ENCODE measurements at places on chromosomes 7 and 10.

- no peak for DNase-seq
Observed at GRCh38 chr7:84784450-84784849, 402.4 kb downstream of the SEMA3D start.

- DNase-seq = no peak
Observed at GRCh38 chr7:80752954-80753690, 114.7 kb downstream of the CD36 start.

- DNase-seq = peak; percentile 73
Observed at GRCh38 chr7:103576641-103577040, 130.6 kb upstream of the SLC26A5 start.

GRCh38 chr10:20746856-20747255 lies 150.3 kb downstream of the NEBL start:
- no peak for DNase-seq

DNA sequence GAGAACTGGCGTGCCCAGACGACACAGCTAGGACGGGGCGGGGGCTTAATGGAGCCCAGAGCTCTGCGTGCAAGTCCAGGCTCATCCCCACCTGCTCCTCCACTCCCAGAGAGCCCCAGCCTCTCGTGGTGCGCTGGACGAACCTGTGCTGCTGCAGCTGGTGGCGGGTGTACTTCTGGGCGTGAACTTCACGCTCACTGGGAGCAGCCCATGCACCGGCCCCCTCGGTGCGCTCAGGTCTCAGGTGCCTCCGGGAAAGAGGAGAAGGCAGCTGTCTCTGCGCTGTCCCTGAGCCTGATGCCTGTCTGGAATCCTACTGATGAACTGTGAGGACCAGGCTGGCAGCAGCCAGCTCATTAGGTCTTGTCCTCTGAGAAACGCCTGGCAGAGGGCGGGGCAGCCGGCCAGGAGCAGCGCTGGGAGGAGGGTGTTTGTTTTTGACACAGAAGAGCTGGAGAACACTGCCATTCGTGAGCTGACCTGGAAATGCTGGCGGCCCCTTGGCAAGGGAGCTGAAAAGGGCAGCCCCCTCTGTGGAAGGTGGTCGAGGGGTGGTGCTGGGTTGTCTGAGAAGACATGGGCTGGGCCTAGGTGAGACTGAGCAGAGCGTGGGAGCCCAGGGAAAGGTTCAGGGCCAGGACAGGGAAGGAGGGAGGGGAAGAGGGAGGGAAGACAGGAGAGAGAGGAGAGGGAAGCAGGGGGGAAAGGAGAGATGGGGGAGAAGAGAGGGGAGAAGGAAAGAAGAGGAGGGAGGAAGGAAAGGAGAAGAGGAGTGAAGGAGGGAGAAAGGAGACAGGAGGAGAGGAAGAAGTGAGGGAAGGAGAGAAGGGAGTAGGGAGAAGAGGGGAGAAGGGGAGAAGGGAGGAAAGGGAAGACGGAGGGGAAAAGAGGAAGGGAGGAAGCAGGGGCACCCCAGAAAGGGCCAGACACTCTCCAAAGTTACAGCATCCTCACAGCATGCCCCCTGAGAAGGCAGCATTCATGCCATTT lies 53.5 kb upstream of the TNS3 start:
- peak; percentile 49 for DNase-seq

- DNase-seq = no peak
Observed at GRCh38 chr7:137954614-137955013, 47.3 kb downstream of the CREB3L2 start.

GRCh38 chr10:111801841-111802240 lies 381.7 kb downstream of the GPAM start:
- no peak for DNase-seq

- DNase-seq = no peak
Observed at GRCh38 chr10:93475871-93476270, 6.3 kb downstream of the MYOF start.

GRCh38 chr10:734481-734880 lies 45.0 kb upstream of the DIP2C start:
- DNase-seq = no peak

DNA sequence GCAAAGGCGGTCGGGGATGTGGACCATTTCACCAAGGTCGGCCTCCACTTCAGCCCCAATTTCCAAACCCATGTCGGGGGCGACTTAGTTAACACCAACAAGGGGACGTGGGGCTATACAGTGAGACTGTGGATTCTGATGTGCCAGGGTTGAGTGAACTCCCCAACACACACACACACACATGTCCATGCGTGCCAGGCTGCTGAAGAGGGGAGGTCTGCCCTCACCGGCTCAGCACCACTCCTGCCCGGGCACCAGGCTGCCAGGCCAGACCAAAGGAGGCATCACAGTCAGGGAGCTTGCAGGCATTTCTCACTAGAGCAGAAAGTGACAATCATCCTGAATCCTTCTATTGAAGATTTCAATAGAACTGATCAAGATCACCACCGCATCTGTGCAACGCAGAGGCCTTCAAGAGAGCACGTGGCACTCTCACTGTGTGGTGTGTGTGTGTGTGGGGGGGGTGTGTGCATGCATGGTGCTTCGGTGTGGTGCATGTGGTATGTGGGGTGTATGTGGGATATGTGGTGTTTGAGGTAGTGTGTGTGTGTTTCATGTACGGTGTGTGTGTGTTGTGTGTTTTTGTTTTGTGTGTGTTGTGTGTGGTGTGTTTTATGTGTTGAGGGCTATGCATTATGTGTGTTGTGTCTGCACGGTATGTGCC lies 403.5 kb upstream of the RNF32 start:
- no peak for DNase-seq

GRCh38 chr7:35995334-35995733 lies 157.7 kb upstream of the EEPD1 start:
- DNase-seq = no peak

DNA sequence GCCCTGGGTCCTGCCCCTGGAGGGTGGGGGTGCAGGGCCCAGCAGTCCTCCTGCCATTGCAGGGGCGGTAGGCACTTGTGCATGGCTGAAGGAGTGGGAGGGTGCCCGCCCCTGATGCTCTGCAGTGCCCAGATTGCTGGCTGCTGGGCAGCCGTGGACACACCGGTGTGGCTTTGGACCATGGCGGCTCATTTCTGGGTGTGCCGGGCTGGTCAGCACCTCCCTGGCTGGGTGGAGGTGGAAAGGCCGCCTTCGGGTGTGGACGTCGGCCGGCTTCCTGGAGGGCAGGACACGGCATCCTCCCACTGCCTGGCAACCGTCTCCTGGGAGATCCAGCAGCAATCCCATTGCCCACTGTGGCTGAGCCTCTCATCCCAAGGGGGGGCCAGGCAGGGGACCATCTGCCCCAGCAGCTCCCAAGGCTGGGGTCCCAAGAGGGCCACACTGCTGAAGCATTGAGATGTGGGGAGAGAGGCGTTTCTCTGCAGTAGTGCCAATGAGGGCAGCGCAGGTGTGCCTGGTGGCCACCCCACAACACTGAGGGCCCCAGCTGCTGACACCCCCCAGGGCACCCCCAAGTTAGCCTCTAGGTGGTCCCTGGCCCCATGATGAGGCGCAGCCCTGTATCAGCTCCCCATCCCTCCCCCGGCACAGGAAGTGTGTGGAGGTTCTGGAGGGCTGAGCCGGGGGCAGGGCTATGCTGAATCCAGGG lies 12.9 kb downstream of the TTYH3 start:
- DNase-seq = no peak

DNA sequence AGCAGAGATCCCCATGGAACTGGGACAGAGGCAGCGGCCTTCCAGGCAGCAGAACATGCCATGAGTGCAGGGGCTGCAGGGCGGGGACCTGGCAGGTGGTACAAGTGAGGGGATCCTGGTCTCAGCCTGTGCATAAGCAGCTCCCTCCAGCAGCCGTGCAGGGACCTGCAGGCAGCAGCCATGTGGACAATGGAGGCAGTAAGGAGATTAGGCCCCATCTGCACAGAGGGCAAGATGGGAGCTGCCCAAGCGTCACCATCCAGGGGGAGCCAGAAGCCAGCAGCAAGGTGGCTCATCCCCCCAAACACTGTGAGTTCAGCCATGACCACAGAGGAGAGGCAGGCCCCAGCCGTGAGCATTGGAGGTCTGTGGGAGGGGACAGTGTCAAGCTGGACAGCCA lies 3.1 kb downstream of the DDC start:
- DNase-seq = no peak

DNA sequence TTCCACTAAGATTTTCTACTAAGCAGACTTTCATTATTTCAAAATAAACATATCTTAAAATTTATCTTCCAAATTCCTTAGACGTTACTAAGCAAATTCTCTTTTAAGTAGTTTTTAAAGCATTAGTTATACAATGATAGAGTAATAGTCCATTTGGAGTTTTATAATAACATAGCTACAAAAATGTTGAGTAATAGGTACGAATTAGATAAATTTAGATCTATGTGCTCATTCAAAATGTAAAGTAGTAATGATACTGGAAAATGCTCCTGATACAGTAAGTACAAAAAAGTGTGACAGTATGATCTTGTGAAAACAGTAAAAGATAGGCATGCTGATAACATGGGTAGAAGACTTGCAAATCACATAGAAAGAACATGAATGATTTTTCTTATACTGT lies 4.5 kb downstream of the DMTF1 start:
- DNase-seq = no peak

GRCh38 chr7:44646921-44647636 lies 40.7 kb downstream of the OGDH start:
- DNase-seq = no peak

DNA sequence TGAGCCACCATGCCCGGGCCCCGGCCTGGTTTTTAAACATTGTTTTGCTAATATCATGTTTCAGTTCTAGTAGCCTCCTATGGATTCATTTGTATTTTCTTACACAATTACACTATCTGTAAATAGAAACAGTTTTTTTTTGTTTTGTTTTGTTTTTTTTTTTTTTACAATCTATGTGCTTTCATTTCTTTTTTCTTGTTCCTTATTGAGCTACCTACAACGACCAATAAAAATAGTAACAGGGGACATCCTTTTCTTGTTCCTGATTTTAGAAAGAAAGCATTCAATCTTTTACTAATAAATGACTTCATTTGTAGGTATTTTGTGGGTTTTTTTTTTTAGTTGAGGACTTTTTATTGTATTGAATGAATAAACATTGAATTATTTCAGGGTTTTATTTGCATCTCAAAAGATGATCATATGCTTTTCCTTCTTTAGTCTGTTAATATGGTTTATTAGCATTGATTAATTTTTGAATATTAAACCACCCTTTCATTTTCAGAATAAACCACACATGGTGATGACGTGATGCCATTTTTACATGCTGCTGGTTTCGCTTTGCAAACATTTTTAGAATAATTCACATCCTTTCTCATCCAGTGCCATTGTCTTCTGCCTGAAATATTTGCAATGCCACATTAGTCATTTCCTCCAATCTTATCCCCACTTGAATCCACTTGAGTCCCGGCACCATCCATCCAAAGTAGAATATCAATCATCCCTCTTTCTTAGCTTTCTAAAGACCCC lies 18.1 kb upstream of the AKR1E2 start:
- DNase-seq = no peak

DNA sequence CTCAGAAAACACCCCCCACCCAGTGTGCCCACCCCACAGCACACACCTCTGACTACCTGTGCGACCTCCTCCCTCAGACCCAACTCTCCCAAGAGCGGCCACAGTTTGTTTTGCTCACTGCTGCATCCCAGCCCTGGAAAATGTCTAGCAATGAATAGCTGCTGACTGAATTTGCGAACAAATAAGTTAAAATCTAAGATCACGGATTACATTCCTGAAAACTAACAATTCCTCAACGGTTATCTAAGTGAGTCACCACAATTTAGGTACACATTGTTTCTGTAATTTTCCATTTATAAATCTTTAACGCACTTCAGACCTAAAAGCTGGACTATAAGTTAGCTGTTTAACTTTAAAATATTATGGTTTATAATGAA lies 235.2 kb downstream of the ZMYND11 start:
- no peak for DNase-seq

- no peak for DNase-seq
Observed at GRCh38 chr10:15813415-15813814, 46.9 kb downstream of the MINDY3 start.

DNA sequence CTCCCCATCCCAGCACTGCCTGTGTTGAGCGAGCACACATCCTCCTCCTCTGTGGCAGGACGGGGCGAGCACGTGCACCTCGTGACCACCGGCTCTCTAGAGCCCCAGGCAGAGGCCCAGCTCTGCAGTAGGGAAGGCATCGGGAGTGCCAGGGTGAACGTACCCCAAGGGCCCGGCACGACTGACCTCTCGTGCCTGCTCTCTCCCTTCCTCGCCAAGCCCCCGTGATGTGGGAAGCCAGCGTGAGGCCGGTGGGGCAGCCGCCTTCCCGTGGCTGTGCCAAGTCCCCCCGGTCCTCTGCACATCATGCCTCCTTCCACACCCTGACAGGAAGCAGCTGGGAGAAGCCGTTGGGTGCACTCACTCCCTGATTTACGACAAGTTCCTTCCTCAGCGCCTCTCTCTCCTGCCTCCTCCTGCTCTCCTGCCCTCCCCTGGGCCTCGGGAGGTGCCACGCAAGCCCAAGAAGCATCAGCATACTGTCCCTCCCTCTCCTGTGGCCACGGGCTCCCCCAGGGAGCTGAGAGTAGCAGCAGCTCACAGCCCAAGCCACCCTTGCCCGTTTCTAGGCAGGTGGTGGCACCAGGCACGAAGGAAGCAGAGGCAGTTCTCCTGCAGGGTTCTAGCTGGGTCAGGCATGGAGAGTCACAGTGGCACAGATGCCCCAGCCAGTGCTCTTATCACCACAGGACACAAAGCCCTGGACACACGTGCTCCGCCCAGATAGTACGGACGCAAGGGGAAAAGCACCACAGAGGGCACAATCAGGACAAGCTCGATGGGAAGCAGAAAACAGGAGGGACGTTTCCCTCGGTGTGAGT lies 47.0 kb downstream of the AMZ1 start:
- DNase-seq = no peak

- DNase-seq = no peak
Observed at GRCh38 chr10:60377955-60378354, 11.7 kb downstream of the ANK3 start.

GRCh38 chr7:36985866-36986400 lies 261.6 kb upstream of the AOAH start:
- peak; percentile 97 for DNase-seq

DNA sequence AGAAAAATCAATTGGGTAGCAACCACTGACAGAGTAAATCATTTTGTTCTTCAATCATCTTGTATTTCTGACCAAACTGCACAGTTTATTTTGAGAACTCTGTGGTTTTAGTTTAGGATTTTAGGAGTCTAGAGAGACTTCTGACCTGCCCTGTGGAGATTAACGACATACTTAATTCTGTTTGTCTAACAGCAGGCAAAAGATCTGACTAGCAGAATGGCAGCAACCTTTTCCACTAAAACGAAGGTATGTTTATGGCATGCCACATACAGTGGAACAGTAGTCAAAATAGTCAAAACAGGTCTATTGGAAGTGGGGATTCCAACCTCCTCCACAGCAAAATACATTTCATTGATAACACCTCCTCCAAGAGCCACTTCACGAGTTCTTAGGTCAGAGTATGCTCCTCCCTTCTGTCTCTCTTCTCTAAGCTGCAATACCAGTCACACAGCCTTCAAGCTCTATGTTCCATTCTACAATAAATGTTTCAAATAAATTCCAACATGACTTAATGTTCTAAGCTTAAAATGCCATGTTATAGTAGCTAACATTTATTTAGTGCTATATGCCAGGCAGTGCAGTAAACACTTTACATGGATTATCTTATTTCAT lies 34.4 kb downstream of the NRCAM start:
- no peak for DNase-seq

GRCh38 chr7:20778063-20778721 lies 8.5 kb downstream of the SP8 start:
- no peak for DNase-seq

Data from cerebellar cortex (tissue), 1 donor.